ENCODE measurements at places on chromosomes 12 and 14.

GRCh38 chr14:92558319-92558718 lies 44.7 kb downstream of the RIN3 start:
- DNase-seq = no peak

DNA sequence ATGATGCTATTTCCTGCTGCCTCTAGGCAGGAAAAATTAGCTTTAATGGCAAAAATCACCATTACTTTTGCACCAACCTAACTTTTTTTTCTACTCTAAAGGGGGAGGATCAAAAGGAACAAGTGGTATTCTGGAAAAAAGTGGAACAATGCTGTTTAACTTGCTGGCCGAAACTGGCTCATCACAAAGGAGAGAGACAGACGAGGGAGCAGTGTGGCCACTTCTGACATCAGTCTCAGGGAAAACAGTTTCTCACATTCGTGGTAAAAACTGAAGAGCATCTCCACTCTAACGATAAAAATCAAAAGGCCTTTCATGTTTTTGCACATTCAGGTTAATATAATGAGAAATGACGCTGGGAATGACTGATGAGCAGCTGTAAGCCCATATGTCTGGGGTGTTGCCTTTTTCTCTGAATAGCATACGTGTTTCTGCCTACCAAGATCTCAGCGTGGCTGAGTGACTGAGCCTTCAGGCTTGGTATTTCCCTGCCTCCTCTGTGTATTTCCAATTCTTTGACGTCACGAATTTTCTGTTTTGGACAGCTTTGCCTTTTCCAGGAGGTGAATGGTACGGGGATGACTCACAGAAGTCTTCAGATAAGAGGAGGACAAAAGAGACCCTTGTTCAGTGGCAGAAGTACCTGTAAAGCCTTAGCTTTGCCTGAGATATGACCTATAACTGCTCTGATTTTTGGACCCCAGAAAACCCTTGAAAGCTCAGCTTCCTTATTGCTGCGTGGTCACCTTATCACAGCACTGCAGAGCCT lies 358.8 kb downstream of the GLT1D1 start:
- DNase-seq = no peak

GRCh38 chr14:105022276-105022670 lies 1.4 kb upstream of the CDCA4 start:
- DNase-seq = no peak

DNA sequence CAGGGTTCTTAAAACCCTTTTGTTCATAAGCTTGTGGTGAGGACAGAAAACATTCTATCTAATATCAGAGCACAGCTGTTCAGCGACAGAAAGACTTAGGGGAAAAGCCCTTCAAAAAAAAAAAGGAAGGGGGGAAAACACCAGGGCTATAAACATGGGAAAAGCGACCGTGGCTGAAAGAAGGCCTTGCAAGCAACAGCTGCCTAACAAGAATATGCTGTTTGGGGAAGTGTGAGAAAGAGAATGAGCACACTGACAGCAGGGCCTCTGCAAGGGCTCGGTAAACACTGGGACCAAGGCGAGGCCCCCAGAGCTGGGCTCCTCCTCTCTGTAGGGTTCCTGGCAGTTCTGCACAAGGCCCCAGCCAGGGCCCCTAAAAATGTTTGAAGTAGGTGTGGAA lies 27.4 kb upstream of the CCND2 start:
- peak; percentile 61 for DNase-seq

DNA sequence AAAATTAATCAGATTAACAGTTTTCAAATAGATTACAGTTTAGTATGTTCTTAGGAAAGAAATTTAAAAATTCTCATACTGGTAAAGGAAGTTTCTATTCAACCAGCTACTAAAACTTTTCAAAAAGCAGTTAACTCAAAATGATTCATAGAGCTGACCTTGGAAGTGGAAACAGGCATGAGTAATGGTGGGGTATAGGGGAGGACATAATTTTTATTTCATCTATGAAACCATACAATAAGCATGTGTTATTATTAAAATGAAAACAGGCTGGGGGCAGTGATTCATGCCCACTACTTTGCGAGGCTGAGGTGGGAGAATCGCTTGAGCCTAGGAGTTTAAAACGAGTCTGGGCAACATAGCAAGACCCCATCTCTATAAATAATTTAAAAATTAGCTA lies 73.0 kb downstream of the DNAI7 start:
- DNase-seq = no peak

- no peak for DNase-seq
Measured at GRCh38 chr12:103848143-103848542, 7.1 kb upstream of the NT5DC3 start.

DNA sequence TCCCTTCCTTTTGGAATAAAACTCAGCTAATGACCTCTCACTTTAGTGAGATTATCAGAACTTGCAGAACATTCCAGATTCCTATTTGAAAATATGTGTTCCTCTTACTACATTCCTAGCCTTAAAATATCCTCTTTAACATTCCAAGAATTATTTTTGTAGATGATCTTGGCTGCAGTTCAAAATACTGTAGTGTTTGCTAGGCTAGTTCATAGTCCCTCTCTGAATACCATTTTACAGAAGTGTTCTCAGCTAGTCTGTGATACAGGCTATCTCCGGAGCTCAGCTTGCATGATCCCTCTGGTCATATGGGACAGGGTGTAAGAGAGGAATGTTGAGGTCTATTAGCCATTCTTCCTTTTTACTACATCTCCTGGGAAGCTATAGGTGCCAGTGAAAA lies 17.6 kb upstream of the GPR33 start:
- peak; percentile 29 for DNase-seq

DNA sequence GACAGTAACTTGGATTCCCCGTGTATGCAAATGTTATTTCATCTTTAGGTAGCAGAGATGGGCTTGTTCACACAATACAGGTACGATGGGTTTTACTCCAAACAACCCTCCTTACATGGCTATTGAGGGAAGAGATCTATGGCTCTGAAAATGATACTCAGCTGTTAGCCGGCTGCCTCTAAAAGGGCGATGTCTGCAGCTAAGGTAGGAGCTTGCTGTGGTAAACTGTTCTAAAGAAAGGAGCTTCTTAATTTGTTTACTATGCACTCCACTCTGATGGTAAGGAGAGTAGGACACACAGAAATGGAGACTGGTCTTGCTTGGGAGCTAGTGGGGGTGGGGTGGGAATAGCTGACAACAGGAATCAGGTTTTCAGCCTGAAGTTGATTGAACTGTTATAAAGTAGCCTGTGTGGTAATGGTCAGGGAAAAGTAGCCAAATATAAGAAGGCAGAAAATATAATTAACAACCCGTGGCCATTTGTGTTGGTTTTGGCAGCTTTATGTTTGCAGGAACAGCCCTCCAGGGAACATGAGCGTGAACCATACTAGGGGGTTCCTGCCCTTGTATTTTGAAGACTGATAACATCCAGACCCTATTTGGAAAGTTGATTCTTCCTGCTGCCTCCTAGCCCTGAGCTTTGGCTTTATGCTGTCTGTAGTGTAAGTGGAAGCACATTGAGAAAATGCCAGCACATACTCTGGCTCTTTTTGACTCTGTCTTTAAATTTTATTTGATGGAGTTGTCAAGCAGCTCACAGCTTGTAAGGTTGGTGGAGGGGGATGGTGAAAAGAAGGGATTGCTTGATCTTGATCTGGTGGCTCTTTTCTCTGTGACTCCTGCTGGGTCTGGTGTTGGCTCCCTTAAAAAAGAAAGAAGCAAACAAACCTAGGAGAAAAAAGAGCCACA lies 929.8 kb downstream of the DIO2 start:
- no peak for DNase-seq

GRCh38 chr12:89350630-89351488 lies 1.4 kb downstream of the DUSP6 start:
- no peak for DNase-seq

DNA sequence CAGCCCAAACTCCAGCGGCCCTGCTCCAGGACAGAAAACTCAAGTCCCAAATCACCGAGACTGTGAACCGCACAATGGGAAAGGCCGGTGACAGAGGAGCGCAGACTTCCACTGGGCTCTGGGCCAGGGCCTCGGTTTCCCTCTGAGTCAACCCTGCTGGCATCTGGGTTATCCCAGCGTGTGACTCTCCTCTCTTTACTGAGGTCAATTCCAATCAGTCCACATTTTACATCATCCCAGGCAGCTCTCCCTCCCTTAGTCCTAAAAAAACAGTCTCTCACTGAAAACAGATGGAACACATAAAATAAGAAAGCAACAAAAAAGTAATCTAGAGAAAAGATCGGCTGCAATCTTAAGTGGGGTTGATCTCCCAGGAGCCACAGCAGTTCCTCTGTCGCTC lies 36.9 kb downstream of the ITPK1 start:
- no peak for DNase-seq

DNA sequence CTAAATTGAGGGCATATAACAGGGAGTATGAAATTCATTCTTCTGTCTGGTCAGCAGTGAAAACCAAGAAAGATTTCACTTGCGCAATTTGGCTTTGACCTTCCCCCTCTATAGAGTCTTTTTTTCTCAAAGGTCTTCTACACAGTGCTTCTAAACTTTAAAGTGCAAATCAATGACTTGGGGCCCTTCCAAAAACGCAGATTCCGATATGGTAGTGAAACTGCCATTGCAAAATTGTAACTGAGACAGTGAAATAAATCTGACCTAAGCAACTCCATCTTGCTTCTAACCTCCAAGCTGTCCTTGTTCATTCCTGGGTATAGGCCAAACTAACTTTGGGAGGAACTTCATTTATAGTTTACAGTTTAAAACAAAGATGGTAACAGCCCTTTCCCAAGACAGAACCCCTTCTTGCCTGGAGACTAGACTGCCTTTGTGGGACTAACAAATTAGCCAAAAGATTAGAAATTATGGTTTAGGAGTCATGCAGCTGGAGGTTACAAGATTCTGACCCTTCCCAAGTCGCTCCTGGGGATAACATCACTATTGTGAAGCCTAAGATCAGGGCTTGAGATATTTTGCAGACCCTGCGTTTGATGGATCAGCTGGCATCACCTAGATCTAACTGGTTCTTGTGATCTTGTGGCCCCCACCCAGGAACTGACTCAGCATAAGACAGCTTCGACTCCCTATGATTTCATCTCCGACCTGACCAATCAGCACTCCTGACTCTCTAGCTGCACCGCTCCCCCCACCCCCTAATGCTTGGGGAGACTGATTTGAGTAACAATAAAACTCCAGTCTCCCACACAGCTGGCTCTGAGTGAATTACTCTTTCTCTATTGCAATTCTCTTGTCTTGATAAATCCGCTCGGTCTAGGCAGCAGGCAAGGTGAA lies 5.0 kb downstream of the SLC25A21 start:
- no peak for DNase-seq

DNA sequence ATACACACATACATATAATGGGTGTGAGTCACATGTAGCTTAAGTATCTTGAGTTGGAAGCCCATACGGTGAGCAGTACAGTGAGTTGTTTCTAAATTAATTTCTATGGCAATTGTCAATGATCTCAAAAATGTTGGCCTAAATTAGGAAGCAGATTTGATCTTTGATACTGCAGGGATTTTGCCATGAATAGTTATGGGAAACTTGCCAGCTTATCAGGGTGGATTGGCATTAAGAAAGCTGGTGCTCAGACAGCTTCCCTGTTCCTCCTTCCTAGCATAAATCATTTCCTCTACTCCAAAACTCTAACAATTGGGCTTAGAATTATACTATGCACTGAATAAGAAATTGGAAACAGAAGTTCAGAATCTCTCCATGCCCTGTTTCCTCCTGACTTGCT lies 150.9 kb upstream of the FRMD6 start:
- DNase-seq = no peak

DNA sequence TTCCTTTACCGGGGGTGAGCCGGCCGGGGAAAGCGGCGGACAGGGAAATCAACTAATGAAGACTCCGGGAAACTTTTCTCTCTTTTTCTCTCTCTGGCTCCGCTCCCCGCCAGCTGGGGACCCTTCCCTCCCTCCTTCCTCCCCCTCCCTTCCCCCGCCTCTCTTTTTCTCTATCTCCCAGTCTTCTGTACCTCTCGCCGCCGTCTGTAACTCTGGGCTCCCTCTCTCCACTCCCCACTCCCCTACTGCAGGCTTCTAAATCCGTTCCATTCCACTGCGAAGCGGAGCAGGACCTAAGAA lies 6.9 kb upstream of the HOXC11 start:
- no peak for DNase-seq

- DNase-seq = peak; percentile 32
Measured at GRCh38 chr12:10068644-10069043, 30.1 kb downstream of the CLEC1A start.

- DNase-seq = no peak
Measured at GRCh38 chr14:61444215-61444768, 122.9 kb downstream of the PRKCH start.

GRCh38 chr12:25151476-25151875 lies 43.5 kb downstream of the DNAI7 start:
- peak; percentile 44 for DNase-seq

GRCh38 chr12:6536894-6537579 lies 2.7 kb downstream of the GAPDH start:
- DNase-seq = peak; percentile 28

DNA sequence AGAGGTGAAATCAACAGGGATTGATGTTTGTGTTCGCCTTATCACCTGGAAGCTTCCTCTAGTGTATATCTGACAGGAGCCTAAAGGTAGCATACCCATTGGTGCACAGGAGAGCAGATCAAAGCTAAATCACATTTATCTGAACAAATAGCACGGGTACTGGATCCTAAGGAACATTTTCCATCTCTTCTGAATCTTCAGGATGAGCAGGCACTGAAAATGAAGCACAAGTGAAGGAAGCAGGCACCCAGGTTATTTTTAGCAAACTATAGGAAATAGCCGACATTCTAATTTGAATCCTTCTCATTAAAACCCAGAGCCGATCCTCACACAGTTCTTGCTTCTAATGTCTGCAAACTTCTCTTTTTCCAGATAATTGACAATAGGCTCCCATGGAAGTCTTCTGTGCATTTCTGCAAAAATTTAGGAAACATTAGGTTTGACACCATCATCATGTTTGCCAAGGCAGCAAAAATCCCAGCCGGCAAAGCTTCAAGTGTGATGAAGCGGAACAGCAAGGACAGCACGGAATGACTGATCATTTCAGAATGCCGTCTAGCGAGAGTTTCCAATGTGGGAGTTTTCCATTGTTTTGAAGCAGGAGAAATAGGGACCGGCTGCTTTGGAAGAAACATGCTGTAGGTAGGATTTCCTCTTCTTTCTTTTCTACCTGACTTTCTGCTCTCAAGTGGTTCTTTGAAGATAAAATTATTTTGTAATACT lies 24.3 kb upstream of the RGS6 start:
- no peak for DNase-seq

DNA sequence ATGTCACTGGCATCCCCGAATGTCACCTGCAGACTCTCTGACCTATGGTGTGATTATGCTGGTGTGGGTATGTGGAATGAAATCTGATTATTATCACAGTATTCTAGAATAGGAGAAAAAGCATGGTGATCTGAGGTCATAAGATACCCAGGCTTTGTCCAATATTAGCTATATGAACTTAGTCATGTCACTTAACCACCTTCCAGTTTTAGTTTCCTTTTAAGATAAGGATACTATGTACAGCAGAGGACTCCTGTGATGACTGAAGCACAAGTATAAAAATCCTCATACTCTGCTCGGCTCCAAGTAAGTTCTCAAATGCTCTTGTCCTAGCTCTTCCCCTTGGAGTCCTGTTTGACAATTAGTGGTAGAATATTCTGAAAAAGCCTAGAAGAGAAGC lies 2.8 kb downstream of the GNS start:
- no peak for DNase-seq

GRCh38 chr12:128813883-128814282 lies 9.9 kb downstream of the SLC15A4 start:
- no peak for DNase-seq

- DNase-seq = no peak
Measured at GRCh38 chr12:4933411-4933810, 23.7 kb downstream of the KCNA1 start.

- DNase-seq = no peak
Measured at GRCh38 chr12:68075416-68075815, 84.1 kb downstream of the IFNG start.

All from muscle of back (tissue), 13 donors.